AG10803 (cell line): ENCODE measurements at places on chromosomes 13 and 19.

GRCh38 chr19:33750587-33751435 lies 45.9 kb upstream of the KCTD15 start:
- no peak for DNase-seq

DNA sequence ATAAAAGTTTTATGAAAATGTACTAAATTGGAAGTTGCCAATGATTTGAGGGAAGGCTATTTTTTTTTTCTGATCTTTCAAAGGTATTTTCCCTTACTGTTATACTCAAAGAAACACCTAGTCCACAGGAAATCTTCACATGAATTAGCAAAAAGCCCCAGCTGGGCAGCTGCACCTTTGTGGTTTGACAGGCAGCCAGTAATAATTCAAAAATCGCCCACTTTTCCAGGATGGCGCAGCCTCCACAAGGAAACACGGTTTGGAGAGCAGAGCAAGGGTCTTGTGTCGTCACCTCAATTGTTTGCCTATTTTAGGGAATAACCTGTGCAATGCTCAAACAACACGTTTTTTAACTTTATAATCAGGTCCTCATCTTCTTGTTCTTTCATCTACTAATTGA lies 324.9 kb upstream of the GPC6 start:
- no peak for DNase-seq

GRCh38 chr13:84567848-84568247 lies 685.6 kb upstream of the SLITRK1 start:
- DNase-seq, result no peak

GRCh38 chr19:12952488-12953137 lies 4.4 kb downstream of the GADD45GIP1 start:
- peak; percentile 86 for DNase-seq

GRCh38 chr13:99559560-99559959 lies 58.3 kb downstream of the TM9SF2 start:
- no peak for DNase-seq

DNA sequence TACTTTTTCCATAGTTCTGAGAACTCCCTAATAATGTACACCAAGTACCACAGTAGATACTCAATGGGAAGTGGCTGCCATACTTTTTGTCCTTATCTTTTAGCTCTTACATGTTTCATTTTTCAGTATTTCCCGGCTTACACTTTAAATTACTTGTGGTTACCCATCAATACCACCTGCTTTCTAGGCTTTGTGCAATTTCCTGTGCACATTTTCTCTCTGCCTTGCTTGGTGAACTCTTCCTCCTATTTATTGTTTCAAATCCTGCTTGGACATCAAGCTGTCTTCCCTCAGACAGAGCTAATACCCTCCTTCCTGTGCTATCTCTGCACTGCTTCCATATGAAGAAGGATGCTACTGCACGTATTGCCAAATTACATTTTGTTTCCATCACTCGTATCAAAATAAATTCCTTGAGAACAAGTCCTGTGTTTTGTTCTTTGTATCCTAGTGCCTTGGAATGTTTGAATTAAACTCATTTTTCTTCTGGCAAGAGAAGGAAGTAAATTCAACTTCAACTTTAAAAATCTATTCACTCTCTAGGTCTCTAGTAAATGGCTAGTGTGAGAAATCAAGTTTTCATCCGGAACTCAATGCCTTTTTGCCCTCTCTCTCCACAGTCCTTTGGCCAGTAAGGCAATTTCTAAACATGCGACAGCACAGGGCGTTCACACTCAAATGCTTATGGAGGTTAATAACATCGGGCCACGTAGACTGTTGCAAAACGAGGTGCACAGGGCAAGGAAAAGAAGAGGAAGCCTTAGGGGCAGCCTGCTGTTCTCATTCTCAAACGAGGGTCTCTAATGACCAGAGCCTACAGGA lies 5.6 kb downstream of the ZAR1L start:
- peak; percentile 31 for DNase-seq

GRCh38 chr19:46783670-46784069 lies 4.7 kb downstream of the SLC1A5 start:
- no peak for DNase-seq

DNA sequence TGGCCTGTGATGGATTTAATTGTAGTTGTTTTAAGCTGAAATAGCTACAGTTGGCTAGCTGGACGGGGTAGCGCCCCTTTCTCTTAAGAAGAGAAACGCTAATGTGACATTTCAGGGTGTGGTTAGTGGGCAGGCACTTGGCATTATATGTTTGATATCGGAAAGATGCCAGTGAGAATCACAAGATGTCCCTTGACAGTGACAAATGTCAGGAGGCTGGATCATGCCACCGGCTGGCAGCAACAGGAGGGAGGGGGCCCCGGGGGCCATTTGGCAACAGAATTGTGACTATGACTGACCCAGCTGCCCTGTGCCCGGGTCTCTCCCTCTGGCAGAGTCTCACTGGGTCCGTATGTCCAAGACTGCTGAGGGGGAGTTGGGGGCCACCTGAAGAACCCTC lies 4.7 kb downstream of the DCAF15 start:
- DNase-seq, result no peak

DNA sequence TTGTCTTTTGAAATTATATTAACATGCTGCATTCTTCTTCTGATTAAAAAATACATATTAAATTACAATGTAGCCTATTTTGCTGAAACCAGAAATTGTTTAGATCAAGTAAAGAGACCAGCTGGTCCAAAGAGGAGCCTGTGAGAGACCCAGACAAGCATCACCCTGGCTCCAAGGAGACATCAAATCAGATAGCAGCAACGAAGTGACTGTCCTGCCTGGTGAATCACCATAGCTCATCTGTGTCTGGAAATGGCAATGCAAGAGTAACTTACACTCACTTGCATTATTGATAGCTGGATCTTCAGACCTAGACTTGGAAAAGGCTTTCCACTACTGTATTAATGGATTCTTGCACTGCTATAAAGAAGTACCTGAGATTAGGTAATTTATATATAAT lies 169.1 kb downstream of the KCTD12 start:
- peak; percentile 56 for DNase-seq

GRCh38 chr13:39596685-39597084 lies 6.3 kb downstream of the LHFPL6 start:
- DNase-seq, result no peak
